Lower lobe of right lung (tissue), 2 donors: ENCODE measurements at places on chromosomes 1 and 21.

DNA sequence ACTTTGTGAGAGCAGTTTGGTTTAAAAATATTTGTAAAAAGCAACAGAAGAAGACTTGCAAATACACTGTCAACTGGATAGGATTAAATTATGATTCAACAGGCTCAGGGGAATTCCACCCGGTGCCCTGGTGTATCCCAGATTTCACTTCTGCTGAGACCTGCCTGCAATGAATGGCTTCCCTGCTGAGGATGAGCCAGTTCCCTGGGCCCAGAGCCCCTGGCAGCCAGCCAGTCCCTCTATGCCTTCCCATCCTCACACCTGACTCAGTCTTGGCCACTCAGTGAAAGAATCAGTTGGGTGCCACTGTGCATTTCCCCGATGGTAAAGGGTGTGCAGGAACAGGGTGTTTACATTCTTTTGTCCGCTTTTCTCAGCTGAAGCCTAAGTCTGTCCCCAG lies 64.4 kb downstream of the KCTD3 start:
- DNase-seq = no peak

DNA sequence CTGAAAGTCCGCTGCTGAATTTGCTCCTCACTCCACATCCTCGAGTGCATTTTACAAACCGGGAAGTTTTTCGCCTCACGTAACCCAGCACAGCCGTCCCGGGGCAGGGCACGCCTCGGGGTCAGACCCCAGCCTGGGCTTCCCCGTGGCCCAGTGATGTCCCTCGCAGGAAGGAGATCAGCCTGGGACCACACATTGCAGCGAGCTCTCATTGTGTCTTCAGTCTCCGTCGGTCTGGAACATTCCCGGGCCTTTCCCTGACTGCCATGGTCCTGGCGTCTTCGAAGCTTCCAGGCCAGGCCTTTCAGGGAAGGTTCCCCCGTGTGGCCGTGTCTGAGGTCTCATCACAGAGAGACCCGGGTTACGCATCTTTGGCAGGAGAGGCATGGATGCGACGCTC lies 43.5 kb downstream of the MORN1 start:
- peak; percentile 30 for DNase-seq

DNA sequence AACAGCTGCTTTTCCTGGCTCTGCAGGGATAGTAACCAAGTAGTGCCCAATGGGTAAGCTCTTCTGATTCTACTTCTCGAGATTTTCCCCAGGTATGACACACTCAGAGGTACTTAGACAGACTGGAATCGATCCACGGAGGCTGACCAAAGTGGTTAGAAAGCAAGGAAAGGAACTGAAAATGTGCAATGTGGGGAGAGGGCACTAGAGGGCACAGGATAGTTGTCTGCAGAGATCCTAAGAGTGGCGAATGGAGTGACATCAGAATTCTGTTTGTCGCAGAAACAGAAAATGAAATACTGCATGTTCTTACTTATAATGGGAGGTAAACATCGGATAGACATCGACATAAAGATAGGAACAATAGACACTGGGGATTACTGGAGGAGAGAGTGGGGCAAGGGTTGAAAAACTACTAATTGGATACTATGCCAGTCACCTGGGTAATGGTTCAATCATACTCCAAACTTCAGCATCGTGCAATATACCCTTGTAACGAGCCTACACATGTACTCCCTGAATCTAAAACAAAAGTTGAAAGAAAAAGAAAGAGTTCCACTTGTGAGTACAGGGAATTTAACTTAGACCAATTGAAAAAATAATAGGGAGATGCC lies 23.3 kb downstream of the CYP2J2 start:
- no peak for DNase-seq

GRCh38 chr21:37356706-37357105 lies 9.9 kb upstream of the DYRK1A start:
- no peak for DNase-seq

- DNase-seq = no peak
Observed at GRCh38 chr1:54987919-54988705, 7.7 kb downstream of the TMEM61 start.

GRCh38 chr21:44800103-44800502 lies 1.5 kb downstream of the UBE2G2 start:
- DNase-seq = no peak

DNA sequence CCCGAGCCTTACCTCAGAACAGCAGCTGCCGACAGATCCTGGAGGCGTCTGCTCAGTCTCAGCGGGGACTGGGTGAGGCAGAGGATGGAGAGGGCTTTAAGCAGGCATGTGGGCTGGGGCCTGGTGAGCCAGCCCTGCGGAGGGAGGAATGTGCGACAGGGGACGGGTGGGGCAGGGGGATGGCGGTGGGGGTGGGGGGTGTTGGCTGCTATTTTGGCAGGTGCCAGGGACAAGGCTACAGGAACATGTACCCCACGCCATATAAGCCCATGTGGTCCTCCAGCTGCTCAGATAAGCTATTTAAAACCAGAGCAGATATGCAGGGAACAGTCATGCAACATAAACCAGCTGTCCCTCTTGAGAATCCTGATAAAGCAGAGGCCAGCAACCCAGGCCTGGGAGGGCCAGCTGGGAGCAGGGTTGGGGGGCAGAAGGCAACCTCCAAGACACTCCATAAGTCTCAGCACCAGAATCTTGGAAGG lies at the start of gene TNNT2:
Gene TNNT2 (minus strand): TSS at position 70 of the 482 bp plus-strand sequence. CDS start 4,426 bp downstream, outside the sequence.
- no peak for DNase-seq

GRCh38 chr1:7278045-7278444 lies 492.8 kb downstream of the CAMTA1 start:
- DNase-seq = no peak

DNA sequence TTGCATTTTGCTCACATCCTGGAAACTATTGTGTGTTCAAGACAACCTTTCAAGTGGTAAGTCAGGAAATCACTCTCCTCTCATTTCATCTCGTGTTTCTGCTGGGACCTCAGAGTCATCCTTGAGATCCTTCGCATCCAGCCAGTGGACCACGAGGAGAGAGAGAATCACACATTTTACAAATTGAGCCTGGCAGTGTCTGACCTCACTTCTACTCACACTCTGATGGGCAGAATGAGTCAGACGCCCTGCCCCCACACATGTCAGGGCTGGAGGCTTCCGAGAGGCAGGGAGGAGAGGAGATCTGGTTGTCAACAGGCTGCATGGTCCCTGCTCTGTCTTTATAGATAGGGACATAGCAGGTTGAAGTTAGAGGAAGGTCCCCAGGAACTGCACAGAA lies 509.7 kb downstream of the AJAP1 start:
- DNase-seq = no peak

- no peak for DNase-seq
Observed at GRCh38 chr1:86464819-86465218, 3.9 kb upstream of the CLCA1 start.

DNA sequence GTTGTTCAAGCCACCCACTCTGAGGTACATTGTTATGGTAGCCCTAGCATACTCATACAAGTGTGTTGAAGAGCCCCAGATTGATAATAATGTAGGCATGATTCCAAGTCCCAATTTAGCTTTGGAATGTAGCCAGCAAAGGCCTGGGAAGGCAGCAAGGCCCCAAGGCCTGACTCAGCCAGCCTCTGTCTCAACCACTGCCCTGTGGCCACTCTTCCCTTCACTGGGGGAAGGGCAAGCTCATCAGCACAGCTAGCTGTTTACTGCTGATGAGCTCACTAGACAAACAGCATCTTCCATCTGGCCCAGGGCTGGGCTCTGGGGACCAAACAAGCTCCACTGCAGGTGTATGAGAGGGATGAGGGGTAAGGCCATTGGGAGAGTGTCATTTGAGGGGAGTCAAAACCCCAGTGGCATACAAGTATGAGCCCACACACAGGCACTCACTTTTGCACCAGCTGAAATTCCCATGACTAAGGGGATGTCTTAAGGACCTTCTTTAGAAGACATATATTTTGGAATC lies 2.2 kb upstream of the IRF6 start:
- DNase-seq = peak; percentile 38

DNA sequence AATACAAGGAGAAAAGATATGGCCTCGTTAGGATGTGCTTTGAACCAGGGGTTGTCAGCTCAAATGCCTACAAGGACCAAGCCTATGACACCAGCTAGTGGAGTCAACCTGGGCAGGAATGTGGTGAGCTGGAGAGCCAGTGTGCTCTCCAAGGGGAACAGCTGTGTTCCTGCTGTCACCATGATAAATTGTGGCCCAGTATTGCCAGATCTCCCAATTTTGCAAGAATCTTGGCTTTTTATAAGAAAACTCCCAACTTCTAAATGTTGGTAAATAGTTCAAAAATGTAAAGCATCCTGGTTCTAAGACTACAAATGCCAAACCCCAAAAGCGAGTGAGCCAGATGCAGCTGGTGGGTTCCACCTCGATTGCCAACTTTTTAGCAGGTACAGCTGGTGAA lies 391.1 kb downstream of the PLPP3 start:
- DNase-seq = no peak

DNA sequence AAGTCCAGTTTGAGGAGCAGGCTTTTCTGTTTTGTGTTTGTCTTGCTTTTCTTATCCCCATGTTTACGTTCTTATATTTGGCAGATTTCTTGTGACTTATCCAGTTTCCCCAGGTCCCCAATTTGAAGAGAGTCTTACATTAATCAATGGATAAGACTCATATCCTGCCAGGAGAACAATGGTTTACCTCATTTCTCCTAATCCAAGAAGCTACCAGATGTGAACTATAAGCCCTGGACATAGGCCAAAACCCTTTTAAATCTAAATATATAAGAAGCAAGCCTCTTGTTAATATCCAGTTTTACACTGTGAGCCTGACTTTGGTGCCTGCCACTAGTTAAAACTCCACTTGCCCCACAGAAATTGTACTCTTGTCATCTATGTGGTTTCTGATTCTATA lies 15.1 kb upstream of the COP1 start:
- DNase-seq = no peak

DNA sequence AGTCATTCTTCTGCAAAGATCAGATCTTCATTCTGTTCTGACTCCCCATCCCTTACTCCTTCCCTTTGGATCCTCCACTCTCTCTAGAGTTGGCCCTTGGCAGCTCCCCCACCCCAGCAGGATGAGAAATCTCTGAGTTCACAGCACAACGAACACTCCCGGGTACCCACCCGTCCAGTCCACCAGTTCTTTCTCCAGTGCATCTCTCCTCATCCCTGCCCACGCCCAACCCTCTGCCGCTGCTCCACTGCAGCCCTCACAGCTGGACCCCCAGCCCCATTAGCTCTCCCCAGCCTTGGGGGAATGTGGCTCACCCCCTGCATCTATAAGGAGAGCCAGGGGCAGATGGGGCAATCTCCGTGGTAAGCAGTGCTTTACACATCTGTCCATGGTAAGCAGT lies 125.7 kb downstream of the MATN1 start:
- no peak for DNase-seq

DNA sequence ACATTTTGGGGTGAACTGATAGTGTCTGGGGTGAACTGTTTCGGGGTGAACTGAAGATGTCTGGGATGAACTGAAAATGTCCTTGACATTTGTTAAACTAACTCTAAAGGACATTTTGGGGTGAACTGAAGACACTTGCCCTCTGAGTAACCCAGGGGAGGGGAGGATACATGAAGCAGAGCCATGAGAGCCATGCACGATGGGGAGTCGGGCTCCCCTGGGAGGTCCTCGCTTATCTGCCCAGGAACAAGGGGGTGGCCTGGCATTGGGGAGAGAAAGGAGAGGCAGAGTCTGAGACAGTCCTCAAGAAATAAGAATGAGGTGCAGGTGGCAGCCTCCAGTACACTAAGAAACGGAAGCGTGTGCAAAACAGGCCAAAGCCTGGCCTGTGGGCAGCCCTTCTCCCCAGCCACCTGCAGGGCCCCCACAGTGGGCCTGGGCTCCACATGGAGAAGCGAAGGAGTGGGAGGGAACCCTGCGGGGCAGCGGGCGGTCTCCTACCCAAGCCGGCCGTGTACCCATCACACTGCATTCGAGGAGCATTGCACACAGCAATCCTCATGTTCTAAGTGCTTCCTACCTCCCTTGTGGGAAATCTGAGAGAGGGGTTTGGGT lies 24.2 kb downstream of the RSPH1 start:
- no peak for DNase-seq

- no peak for DNase-seq
Observed at GRCh38 chr1:9406111-9406510, 113.4 kb downstream of the SPSB1 start.

DNA sequence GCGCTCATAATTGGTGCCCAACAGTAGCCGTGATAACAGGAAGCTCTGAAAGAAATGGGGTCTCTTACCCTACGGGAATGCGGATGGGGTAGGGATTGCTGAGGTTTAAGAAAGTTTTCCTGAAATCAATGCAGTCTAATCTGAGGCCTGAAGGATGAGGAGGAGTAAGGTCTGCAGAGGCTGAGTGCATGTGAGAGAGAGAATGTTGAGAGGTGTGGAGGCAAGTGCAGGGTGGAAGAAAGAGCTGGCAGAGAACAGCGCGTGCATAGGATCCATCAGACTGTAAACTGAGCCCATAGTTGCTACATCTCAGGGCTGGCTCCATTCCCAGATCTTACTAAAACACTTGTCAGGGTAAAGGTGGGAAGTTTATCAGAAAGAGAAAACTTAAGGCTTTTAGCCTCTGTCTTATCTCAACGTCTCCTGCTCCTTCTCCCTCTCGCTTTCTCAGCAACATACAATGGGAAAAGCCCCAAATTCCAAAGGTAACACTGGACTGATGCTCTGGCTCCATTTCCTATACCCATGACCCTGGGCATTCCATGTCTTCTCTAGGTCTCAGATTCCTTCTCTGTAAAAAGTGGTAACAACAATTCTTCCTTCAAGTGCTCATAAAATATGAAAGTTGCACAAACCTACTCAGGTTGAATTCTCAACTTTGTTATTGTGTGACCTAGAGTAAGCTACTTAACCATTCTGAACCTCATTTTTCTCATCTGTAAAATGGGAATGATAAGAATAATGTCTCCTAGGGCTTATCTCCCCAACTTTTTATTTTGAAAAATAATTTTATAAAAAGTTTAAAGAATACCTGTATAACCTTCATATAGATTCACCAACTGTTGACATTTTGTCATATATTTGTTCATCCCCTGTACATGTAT lies 75.2 kb downstream of the SH3GLB1 start:
- DNase-seq = no peak

- no peak for DNase-seq
Observed at GRCh38 chr1:38817267-38818174, 42.1 kb downstream of the RRAGC start.

DNA sequence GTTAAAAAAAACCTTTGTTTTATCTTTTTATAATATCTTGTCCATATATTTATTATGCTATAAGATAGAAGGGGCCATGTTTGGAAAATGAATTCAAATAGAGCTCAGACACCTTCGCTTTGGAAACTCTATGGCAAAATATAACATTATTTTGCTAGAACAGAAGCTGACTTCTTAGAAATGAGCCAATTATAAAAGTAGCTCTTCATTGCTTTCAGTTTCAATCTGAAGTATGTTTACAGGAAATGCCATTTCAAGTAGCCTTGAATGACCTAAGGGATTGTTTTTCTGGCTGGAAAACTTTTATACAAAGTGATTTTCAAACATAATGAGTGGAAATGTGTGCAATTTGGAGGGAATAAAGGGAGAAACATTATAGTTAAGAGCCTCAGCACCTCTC lies 37.8 kb upstream of the GBP5 start:
- no peak for DNase-seq

GRCh38 chr1:37945743-37946702 lies 830 bp downstream of the INPP5B start:
- peak; percentile 50 for DNase-seq

- DNase-seq = no peak
Observed at GRCh38 chr1:77832901-77833300, 53.5 kb downstream of the MIGA1 start.
